ENCODE measurements at places on chromosomes 11 and 22.

DNA sequence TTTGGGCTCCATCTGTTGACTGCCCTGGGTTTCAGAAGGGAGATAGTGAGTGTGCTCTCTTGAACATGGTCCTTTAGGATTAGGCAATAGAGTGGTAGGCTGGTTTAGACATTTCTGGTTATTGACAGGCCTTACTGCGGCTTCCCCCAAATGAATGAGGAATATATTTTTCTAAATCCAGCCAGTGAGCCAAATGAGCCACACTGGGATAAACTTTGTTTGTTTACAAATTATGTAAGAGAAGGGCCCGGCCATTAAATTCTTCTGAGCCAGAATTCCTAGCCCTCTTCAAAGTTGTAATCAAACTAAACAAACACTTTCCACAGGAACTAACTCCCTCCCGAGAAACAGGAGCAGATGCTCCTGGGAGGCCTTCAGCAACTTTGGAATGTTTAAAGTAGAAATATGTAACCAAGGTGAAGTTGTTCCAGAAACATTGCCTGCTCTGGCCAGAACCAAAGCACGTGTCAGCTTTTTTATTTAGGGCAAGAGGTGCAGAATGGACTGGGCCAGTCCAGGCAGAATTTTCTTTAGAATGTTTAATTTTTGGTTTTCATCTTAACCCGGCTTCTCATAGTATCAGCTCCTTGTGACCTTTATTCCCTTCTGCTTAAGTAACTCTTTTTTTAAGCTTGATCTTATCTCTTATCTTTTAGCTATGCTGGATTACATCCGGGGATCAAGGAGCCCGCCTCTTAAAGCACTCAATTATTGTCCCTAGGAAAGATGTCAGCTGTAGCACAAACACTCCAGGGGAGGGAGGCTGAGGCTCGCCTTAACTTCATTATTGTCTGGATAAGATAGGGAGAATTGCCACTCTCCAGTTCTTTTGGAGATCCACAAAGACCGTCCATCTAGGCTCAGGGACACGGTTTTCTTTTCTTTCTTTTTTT, 28.7 kb downstream of the ZNRF3 start:
- DNase-seq, result peak; percentile 52

DNA sequence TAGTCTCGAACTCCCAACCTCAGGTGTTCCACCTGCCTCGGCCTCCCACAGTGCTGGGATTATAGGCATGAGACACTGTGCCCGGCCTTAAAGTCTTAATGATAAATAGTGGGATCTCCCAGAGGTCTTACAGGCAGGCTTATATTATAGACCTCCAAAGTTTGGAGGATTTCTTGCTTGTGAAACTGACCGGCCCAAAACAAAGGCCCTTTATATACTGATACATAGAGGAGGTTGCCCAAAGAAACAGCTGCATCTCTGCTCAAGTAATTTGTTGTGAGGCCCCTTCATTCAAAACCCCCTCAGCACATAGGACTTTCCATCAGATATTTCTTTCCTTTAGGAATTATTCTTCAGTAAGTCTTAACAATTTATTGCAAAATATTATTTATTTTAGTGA, 27.4 kb upstream of the RDX start:
- DNase-seq, result no peak

DNA sequence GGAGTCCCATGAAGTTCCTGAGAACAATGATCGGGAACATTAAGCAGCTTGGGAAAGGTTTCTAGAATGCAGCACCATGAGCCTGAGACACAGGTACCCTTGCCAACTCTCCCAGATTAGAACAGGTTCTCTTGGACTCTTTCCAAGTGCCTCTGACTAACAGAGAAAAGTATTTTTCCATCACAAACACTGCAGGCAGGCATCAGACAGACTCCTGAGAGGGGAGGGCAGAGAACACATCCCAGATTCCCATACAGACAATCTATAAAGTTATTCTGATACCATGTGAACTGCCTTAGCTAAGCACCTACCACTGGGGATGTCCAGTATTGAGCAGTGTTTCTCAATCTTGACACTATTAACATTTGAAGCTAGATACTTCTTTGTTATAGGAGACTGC, 27.3 kb downstream of the SERGEF start:
- peak; percentile 21 for DNase-seq

- DNase-seq, result no peak
Observed at GRCh38 chr11:69311767-69312385, 17.9 kb downstream of the MYEOV start.

- DNase-seq, result no peak
Observed at GRCh38 chr11:10095412-10096208, 198.4 kb downstream of the SBF2 start.

All from AG20443 (cell line).